CD4-positive, alpha-beta memory T cell (primary cell): ENCODE measurements at places on chromosomes 11 and 22.

GRCh38 chr11:117690484-117691217 is 106.4 kb downstream of the DSCAML1 start:
- H3K4me1 ChIP-seq, result no peaks in the 10 kb centered on the region
- no peak overlapping the region for H3K4me3 ChIP-seq
- no peak overlapping the region for H3K27ac ChIP-seq
- no peak for DNase-seq
- no peaks in the 10 kb centered on the region for H3K27me3 ChIP-seq

DNA sequence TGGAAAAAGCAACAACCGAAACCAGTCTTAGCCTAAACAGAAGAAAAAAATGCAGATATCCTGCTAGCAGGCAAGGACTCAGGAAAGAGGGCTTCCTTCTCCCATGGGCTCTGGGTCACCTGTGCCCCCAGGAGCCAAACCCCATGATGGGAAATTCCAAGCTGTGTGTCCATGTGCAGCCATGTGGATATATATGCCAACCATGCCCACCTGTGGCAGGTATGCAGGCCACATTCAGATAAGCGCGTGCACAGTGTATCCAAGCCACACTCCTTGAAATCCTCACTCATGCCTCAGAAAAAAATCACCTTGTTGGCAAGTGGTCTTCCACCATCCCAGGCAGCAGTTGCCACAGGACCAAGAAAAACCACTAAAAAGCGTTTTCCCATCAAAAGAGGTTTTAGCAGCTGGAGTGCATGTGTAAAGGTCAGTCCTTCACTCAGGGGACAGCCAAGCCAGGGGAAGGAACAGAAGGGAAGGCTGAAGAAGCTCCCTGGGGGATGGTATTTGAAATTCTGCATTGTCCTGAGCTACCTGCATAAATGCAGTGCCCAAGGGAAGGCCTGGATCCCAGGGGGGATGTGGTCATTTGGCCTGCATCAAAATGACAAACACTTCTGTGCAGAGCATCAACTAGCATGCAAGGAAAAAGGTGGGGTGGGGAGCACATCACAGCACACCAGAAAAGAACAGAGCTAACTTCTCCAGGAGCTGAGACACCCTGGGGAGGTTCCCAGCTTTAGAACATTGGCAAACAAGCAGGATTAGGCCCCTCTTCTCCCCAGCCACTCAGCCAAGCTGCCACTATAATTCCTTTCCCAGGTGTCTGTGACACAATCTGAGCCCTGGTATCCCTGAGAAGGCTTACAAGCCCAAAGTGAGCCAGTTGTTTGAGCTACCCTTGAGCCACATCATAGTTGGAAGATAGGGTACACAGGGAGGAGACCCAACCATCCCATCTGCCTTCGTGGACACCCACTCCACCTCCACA is 76.2 kb downstream of the GALNT18 start:
- no peaks in the 10 kb centered on the region for H3K27me3 ChIP-seq
- no peak for DNase-seq
- H3K36me3 ChIP-seq, result no peaks in the 10 kb centered on the region
- H3K4me3 ChIP-seq, result no peak overlapping the region

DNA sequence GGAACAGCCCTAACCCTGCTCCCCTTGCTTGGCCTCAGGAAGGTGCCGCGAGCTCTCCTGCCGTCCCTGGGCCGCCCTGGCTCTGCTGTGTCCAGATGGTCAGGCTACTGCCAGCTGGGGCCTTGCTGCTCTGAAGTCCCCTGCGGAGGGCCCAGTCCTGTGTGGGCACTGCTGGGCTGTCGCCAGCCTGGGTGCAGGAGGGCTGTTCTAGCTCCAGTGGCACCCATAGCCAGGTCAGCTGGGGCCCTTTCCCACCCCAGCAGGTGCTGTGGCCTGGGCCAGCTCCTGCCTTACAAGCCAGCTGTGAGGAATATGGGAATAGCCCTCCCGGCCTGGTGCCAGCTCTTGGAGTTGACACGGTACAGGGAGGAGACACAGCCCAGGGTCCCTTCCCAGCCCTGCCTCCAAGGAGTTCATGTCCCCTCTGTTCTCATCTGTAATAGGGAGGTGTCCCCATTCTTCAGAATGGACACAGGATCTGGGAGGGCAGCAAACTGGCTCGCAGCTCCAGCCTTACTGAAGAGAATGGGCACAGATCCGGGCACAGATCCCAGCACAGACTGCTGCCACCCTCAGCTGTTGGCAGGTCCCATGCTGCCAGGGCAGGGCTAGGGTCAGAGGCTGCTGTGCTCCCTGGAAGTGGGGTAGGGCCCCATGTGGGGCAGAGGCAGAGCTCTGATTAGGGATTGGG is 3.9 kb downstream of the DERL3 start:
- peaks cover 10% of the 10 kb centered on the region for H3K36me3 ChIP-seq
- DNase-seq, result no peak
- H3K4me1 ChIP-seq, result peaks cover 14% of the 10 kb centered on the region
- no peaks in the 10 kb centered on the region for H3K27me3 ChIP-seq
- no peak overlapping the region for H3K27ac ChIP-seq
- no peak overlapping the region for H3K4me3 ChIP-seq

GRCh38 chr11:86523738-86524619 is 148.4 kb downstream of the ME3 start:
- DNase-seq, result no peak
- H3K27me3 ChIP-seq, result no peaks in the 10 kb centered on the region
- H3K4me3 ChIP-seq, result no peak overlapping the region
- H3K36me3 ChIP-seq, result no peaks in the 10 kb centered on the region
- no peaks in the 10 kb centered on the region for H3K4me1 ChIP-seq
- no peak overlapping the region for H3K27ac ChIP-seq

DNA sequence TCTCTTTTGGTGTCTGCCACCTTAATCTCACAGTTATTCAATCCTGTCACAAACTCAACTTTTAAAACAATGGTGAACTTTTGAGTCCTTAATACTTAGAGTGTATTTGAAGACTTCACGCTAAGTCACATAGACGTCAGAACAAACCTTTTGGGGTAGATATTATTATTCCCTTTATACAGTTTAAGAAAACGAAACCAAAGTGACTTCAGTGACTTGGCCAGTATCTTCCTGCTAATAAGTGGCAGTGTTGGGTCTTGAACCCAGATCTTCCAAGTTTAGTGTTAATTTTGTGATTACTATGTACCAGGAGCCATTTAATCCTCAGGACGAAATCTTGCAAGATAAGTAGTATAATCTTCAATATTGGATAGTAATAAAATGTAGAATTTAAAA is 691 bp downstream of the CEP295 start:
- no peaks in the 10 kb centered on the region for H3K27me3 ChIP-seq
- DNase-seq, result no peak
- H3K4me1 ChIP-seq, result peaks cover 18% of the 10 kb centered on the region
- peaks cover 5% of the 10 kb centered on the region for H3K36me3 ChIP-seq
- peak overlapping the region; percentile 89 for H3K27ac ChIP-seq

DNA sequence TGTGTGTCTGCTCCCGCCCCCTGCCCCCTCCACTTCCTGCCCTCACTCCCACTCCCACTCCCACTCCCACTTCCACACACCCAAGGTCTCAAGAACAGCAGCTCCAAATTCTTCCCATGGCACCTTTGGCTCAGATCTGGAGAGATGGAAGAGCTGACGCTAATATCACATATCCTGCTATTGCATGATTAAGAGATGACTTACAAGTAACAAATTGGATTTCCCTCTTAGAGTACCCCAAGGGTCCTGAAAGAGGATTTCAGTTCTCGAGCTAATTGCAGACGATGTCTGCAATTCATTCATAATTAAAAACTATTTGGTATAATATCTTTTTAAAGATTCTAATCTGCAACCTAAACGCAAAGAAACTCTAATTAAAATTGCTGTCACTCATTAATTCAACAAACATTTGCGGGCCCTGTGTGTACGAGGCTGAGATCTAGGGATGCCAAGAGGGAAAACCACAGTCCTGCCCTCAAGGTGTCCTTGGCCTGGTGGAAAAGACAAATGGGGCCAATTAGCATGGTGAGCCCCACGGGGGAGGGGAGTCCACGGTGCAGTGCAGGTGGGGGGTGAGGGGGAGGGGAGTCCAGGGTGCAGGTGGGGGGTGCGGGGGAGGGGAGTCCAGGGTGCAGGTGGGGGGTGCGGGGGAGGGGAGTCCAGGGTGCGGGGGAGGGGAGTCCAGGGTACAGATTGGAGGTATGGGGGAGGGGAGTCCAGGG is 50.3 kb downstream of the CELSR1 start:
- DNase-seq, result no peak
- H3K4me1 ChIP-seq, result no peaks in the 10 kb centered on the region
- H3K27me3 ChIP-seq, result no peaks in the 10 kb centered on the region
- H3K27ac ChIP-seq, result no peak overlapping the region
- no peak overlapping the region for H3K4me3 ChIP-seq

- no peaks in the 10 kb centered on the region for H3K27me3 ChIP-seq
- H3K27ac ChIP-seq, result no peak overlapping the region
- no peak overlapping the region for H3K4me3 ChIP-seq
- no peak for DNase-seq
- no peaks in the 10 kb centered on the region for H3K36me3 ChIP-seq
Measured at GRCh38 chr11:127182586-127183203, 182.1 kb upstream of the KIRREL3 start.

- H3K4me1 ChIP-seq, result no peaks in the 10 kb centered on the region
- no peak for DNase-seq
- H3K27ac ChIP-seq, result no peak overlapping the region
- H3K36me3 ChIP-seq, result no peaks in the 10 kb centered on the region
Measured at GRCh38 chr11:105230586-105230985, 91.0 kb upstream of the CARD18 start.

- H3K36me3 ChIP-seq, result no peaks in the 10 kb centered on the region
- DNase-seq, result no peak
- H3K27me3 ChIP-seq, result no peaks in the 10 kb centered on the region
- H3K4me1 ChIP-seq, result no peaks in the 10 kb centered on the region
Measured at GRCh38 chr11:13152736-13153541, 124.7 kb upstream of the BMAL1 start.

DNA sequence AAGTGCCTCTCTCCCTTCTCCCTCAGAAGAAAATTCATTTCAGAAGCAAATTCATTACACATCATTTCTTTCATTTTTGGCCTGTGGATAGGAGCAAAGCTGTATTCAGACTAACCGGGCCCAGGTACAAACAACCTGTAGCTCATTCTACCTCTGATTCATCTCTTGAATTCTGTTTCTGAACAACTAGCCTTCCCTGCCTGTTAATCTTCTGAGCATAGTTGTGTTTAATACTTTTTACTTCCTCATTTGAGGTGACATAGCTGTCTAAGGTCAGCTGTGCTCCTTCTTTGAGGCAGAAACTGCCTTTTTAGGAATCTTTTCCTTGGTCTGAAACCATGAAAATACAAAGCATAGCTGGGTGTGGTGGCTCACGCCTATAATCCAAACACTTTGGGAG is 12.6 kb upstream of the IL18BP start:
- no peaks in the 10 kb centered on the region for H3K27me3 ChIP-seq
- H3K27ac ChIP-seq, result no peak overlapping the region
- H3K4me3 ChIP-seq, result no peak overlapping the region

DNA sequence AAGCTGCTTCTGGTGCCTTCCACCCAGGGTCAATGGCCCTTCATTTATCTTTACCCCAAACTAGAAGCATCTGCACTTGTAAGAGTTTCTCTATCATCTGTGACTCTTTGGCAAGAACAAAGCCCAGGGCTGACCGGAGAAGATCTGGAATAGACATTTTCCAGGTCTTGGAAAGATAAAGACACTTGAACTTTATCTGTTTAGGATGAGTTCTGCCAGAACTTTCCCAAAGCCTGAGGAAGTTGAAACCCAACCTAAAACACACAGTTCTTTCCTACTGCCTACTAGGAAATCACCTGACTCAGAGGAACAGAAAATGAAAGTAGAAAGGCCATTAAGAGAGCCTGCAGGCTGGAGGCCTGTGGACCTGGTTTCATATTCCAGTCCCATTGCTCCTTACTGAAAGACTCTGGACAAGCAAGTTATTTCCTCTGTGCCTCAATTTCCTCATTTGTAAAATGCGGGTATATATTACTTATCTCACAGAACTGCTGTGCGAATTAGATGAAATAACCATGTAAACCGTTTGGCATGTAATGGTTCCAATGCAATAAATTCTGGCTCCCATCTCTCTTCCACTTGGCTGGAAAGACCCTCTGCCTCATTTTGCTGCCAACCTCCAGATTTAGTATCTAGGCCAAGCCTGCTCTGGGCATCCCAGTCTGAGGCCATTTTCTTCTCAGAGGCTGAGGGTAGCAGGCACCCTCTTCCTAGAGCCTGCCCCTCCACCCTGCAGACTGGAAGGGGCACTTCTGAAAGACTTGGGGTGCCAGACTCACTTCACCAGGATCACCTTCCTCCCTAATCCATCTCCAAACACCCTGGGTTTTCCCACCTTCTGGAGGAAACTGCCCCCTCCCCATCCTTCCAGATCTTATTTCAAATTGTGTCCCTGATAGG is 1.2 kb downstream of the UBE2L6 start:
- H3K27ac ChIP-seq, result peak overlapping the region; percentile 93
- H3K4me3 ChIP-seq, result peak overlapping the region; percentile 81
- peaks cover 48% of the 10 kb centered on the region for H3K4me1 ChIP-seq
- H3K36me3 ChIP-seq, result peaks cover 3% of the 10 kb centered on the region
- peak; percentile 49 for DNase-seq

DNA sequence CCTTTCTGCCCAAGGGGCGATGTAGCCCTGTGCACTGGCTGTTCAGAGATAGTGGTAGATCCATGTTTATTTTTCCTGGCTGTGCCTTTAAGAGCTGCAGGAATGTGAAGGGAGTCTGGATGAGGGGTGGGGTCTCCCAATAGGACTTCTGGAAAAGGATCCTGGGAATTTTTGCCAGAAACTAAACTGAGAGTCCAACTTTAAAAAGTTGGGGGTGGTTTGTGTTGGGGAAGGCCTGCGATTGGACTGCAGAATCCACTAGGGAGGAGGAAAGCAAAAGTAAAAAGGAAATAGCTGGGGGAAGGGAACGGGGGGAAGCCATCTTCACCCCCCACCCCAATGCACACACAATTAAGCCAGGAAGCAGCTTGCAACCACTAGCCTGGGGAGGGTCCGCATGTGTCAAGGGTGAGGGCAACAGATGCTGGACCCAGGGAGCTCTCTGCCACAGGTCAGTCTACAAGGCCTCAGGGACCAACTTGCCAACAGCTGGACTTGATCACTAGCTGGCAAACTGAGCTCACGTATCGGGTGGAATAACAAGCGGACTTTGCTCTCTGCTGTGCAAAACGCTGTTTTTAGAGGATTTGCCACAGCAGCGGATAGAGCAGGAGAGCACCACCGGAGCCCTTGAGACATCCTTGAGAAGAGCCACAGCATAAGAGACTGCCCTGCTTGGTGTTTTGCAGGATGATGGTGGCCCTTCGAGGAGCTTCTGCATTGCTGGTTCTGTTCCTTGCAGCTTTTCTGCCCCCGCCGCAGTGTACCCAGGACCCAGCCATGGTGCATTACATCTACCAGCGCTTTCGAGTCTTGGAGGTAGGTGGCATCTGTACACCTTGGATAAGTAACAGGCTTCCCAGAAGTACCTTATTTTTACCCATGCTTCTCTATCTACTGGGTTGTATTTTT is at the start of gene OLFML1:
Gene OLFML1, plus strand, starts transcription at position 321 of the 912 bp plus-strand sequence. Its CDS starts 370 bp downstream, at position 691.
- H3K27ac ChIP-seq, result no peak within 1 kb of the TSS
- H3K36me3 ChIP-seq, result no peaks in the 10 kb centered on the region
- DNase-seq, result no peak
- no peak within 1 kb of the TSS for H3K4me3 ChIP-seq
